ENCODE measurements at places on chromosomes 1 and 21. TPM values are rescaled to one million over a fixed set of nuclear protein-coding genes. Genes with fewer than 3 reads are reported as not detected.

The LCE1D gene
- not detected for total RNA-seq

GRCh38 chr1:244405856-244406255, 45.9 kb downstream of the ADSS2 start:
- no peak for DNase-seq

The GBP7 gene
- not detected for total RNA-seq

DNA sequence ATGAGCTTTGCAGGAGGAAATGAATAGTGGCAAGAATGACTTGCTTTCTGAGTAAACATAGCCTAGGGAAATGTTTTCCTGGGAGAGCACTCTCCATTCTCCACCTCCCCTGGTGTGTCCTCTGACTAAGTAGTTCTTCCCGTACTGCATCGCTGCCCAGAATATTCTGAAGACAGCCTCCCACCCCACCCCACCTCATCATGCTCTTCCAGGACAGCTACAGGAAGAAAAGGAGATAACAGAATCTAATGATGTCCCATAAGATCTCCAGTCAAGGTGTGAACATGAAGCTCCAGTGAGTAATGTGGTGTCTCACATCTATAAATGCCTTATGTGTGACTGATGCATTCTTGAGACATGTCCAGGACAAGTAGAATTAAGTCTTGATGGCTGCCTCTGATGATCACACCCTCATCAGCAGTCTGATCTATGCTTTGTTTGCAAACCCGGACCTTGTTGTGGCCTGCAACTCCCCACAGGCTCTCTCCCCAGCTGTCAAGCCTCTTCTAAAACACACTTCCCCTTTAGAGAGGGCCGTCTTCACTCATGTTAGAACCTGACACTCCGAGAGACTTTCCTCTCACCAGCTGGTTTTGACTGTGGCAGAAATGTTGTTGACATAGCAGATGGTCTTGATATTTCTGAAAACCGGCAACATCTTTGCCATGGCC, 183.0 kb downstream of the CYYR1 start:
- no peak for DNase-seq

DNA sequence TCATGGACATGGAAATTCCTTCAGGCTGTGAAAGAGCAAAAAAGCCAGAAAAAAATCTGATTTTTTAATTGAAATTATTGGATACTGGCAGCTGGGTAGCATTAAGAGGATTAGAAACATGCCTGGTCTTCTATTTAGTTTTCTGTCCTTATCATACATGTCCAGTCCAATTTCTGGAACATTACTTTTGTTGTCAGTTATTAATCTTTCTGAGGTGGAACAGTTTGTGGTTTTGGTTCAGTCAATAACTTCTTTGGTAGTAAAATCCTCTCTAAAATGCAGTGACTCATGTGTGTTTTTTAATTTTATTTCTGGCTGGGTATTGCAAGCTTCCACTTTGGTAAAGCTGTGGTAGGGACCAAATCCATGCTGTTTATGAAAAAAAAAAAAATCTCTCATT, 687.0 kb upstream of the ADGRL2 start:
- no peak for DNase-seq

The ASAP3 gene
- 33.9 TPM for total RNA-seq

The GOLT1A gene
- 5.3 TPM for total RNA-seq

DNA sequence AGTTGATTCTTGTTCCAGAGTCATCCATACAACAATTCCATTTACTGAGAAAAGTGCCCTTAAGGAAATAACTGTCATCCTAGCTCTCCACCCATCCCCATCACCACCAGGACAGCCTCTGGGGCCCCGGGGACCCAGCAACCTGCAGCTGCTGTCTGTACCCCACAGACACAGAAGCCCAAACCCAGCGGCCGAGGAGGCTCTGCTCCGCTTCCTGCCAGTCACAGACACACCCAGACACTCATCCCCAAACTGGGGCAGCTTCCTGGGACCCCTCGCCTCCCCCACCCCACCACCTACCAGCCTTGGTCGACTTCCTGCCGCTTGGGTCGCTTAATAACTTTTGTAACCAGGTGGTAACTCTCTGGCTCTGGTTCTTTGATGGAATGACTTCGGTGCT, 121.6 kb upstream of the SLC25A33 start:
- DNase-seq = no peak

The COL6A1 gene
- 32.2 TPM for total RNA-seq

The RUNX3 gene
- total RNA-seq = 5.7 TPM

DNA sequence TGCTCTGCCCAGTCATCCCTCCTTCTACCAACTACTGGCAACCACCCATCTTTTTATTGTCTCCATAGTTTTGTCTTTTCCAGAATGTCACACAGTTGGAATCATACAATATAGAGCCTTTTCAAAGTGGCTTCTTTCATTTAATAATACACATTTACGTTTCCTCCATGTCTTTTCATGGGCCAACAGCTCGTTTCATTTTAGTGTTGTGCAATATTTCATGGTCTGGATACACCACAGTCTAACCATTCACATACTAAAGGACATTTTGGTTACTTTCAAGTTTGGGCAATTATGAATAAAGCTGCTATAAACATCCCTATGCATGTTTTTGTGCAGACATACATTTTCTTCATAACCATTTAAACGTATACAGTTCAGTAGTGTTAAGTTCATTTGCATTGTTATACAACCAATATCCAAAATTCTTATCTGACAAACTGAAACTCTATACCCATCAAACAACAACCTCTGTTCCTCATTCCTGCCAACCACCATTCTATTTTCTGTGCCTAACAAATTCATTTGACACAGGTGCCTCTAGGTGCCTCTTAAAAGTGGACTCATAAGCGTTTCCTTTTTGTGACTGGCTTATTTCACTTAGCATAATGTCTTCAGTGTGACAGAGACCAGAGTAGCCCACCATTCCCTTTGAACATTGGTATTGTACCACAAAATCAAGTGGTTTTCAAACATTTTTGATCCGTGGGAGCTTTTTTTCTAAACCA, 138.1 kb downstream of the NR5A2 start:
- DNase-seq = no peak

DNA sequence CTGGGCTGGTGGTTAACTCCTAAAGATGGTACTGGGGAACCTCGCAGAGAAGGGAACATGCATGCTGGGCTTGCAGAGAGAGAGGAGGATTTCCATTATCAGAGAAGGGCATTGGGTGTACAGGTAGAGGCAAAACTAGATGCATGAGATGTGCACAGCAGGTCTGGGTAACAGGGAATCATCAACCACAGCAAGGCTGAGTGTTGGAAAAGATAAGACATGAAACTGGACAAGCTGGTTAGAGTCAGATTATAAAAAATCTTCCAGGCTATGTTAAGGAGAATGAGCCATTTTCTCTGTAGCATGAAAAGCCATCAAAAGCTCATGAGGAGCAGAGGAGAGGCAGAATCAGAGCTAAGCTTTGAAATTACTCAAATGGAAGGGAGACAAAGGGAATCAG, 147.8 kb downstream of the VAV3 start:
- no peak for DNase-seq

- no peak for DNase-seq
Measured at GRCh38 chr1:67468066-67468718, 38.0 kb upstream of the SERBP1 start.

GRCh38 chr1:97004054-97004453, 282.5 kb downstream of the PTBP2 start:
- no peak for DNase-seq

DNA sequence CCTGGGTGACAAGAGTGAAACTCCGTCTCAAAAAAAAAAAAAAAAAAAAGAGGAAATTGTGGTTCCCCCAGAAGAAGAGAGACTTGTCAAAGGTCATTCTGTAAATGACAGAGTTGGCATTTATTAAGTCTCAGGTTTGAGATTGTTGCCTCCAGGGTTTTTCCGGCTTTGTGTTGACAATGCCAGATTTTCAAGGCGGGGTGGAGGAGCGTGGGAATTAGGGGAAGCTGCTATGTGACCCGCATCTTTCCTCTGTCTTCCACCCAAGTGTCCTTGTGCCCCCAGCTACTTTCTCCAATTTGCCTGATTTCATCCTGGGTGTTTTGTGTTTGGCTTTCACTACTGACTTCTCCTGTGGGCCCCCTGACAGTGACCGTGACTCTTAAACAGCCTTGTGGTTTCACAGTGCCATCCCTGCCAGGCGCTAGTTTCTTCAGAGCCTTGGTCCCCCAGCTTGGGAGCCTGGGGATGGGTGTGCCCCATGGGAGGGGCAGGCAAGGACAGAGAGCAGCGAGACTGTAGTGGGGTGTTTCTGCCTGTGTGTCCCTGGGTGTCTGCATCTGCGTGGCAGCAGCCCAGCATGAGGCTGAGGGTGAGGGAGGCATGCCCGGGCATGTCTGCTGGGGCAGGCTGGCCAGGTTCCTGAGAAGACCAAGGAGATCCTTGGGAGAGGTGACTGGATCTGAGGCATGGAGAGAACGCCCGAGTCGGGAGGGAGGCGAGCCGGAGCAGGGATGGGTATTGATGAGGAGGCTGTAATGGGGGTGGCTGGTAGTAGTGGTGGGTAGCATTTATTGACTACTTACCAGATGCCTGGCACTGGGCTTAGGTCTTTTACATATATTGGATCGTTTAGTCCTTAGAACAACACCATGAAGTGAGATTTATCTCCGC, 46.3 kb downstream of the IER5 start:
- DNase-seq = peak; percentile 75

The ETNK2 gene
- 1.6 TPM for total RNA-seq

The CHIA gene
- total RNA-seq = not detected

DNA sequence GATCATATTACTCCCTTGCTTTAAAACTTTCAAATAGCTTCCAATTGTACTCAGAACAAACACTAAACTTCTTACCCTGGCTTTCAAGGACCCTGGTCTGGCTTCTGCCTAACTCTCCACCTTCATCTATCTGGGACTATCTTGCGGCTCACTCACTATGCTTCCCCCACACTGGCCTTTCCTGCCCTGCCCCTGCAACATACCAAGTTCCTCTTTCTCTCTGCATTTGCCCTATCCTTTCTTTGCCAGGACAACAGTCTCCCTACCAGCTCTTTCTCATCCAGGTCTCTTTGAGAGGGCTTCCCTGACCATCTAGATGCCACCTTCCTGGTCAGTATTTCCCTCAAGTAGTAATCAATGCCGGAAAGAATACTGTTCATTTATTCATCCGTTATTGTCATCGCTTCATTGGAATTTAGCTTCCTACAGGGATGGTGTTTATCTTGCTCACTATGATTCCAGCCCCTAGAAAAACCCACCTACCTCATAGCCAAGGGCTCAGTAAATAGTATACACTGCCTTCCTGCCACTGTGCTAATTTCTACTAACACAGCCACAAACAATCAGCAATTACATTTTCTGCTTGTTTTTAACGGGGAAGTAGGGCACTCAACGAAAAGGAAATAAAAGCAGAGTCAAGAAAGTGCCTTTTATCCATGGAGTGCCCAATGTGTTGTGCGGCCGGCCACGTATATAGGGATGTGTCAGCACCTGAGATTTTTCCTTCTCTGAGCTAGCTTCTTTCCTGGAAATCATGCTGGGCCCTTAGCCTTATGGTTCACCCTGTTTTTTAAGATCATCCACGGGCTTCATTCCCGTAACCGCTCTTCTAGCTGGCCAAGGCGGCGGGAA, 521 bp upstream of the CDC7 start:
- DNase-seq = no peak

The OR10Z1 gene
- total RNA-seq = not detected

DNA sequence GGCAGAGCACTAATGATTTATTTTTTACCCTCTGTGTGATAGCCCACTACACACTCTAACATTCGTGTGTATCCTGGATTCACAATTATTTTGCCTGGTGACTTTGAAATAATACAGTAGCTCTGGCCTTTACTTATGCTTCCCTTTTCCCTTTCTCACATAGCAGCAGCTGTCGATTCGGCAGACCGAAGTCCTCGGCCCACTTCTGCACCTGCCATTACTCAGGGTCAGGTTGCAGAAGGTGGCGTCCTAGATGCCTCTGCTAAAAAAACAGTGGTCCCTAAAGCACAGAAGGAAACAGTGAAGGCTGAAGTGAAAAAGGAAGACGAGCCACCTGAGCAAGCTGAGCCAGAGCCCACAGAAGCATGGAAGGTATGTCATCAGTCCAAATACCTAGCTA, 70.8 kb downstream of the TMEM200B start:
- no peak for DNase-seq

GRCh38 chr1:183882335-183883167, 77.6 kb downstream of the RGL1 start:
- DNase-seq = no peak

DNA sequence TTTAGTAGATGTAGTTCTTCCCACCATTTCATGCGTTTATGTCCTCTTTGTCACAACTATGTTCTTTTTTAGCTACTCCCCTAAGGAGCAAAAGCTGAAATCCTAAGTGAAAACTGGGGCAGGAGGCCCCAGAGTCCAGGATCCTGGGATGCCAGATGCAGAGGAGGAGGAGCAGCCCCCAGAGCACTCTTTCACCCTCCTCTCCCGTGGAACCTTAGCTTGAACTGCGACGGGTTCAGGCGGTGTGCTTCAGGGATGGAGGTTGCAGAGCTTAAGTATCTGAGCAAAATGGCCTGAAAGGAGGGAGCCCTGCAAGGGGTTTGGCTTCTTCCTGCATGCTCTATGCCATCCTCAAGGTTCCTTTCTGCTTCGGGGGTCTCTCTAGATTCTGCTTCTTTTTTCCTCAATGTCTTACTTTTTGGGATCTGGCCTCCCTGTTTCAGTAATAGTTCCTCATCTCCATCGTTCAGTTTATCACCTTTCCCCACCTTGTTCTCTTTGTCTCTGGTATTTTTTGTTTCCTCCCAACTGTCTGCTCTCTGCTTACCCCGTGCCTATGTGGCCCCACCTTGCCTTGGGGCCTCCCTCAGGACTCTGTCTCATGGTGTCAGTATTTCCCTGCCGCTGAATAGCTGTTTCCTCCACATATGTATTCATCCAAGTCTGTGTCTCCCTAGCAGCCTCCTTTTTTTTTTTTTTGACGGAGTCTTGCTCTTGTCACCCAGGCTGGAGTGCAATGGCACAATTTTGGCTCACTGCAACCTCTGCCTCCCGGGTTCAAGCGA, 2.7 kb upstream of the NHLH1 start:
- DNase-seq = no peak

- DNase-seq = no peak
Measured at GRCh38 chr1:185049670-185050069, 4.3 kb downstream of the RNF2 start.

The AVPR1B gene
- 0.89 TPM for total RNA-seq

DNA sequence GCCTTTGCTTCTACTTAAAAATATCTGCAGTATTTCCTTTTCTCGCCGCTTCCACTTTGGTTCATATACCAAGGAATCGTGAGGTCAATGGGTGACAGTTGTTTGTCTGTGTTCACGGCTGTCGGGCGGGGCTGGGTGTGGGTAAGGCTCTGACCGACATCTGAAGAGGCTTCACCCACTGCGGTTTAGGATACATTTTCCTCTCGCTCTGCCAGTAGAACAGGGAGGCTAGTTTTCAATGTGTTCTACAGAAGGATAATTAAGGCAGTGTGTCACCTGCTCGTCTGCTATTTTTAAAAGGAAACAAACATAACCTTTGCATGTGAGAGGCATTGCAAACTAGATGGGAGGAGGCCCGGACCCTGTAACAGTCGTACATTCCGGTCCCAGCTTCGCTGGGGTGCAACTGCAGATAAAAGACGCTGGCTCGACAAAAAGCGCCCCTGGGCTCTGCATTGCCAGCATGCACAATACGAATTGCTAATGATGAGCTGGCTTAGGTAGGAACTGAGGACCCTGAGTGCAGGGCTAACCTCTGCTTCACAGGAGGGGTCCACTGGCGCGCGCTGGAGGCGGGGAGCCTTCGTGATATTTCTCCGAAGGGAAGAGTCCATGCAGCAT, 8.5 kb upstream of the ERG start:
- peak; percentile 72 for DNase-seq
